ENCODE measurements at places on chromosomes 1 and 21. TPM values are rescaled to one million over a fixed set of nuclear protein-coding genes. Genes with fewer than 3 reads are reported as not detected.

DNA sequence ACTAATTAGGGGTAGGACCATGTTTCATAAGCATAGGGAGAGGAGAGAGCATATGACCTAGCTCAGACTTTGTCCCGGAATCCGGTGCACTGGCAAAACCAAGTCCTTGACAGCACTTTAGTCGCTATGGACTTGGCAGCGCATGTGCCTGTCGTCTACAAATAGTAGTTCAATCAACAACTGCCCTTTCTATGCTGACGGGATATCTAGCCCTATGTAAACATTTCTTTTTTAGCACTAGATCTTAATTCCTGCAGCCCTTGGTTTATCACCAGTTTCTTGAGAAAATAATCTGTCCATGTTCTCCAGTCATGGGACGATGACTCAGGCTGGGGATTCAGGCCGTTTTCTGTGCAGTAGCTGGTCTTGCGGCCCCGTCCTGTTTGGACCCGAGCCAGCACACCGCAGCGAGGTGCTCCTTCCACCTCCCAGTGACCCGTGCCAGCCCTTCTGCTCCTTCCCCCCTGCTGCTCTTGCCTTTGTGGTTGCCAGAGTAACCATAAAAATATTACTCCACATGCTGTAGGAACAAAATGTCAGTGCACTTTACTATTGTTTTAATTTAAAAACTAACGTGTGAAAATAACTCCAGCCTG is 8.6 kb upstream of the MT1HL1 start:
- DNase-seq, result peak; percentile 97

- DNase-seq, result peak; percentile 80
These were observed 1.0 kb downstream of the RNF220 start for GRCh38 chr1:44405798-44406736.

- DNase-seq, result no peak
These were observed 43.3 kb downstream of the IL23R start for GRCh38 chr1:67209521-67209920.

GRCh38 chr1:46689897-46690296 is 18.2 kb downstream of the TEX38 start:
- no peak for DNase-seq

DNA sequence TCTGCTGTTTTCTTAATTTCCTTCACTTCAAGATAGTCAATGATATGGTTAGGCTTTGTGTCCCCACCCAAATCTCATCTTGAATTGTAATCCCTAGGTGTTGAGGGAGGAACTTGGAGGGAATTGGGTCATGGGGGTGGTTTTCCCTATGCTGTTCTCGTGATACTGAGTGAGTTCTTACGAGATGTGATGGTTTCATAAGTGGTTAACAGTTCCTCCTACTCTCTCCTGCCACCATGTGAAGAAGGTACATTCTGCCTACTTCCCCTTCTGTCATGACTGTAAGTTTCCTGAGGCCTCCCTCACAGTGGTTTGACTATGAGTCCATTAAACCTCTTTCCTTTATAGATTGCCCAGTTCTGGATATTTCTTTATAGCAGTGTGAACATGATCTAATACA is 74.0 kb upstream of the SAMSN1 start:
- DNase-seq, result no peak

DNA sequence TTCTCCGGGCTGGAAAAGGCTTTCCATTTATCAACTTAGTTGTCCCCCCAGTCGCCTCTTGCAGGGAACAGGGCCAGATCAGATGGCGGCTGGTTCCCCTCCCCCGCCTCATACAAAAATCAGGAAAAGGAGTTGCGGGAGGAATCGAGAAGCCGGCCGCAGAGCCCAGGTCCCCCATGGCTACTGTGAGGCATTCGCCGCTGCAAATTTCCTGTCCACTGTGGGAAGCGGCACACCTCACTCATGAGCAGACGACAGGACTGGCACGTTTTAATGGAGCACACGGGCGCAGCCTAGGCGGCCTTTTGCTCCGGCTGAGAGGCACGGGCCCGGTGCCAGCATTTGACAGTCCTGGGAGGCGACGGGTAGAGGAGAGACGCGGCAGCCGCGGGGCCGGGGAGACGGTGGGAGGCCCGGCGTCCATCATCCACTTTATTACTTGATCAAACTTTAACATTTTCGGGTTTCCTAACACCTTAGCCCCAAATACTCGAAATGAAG is 1.1 kb downstream of the GNG4 start:
- no peak for DNase-seq

- DNase-seq, result no peak
These were observed 26.5 kb upstream of the SLC35A3 start for GRCh38 chr1:99943223-99943794.

DNA sequence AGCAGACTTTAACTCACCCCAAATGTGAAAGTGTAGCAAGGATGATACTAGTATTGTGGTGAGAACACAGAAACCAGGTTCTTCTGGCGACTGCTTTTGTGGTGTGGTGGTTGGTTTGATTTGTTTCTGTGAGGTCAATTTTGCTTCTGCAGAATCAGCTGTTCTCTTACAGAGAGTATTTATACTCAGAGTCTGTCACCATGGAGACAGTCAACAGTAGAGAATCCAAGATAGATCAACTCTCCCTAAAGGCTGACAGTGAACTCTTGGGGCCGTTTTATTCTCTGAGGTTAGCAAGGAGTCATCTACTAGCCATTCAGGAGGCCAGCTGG is at the start of gene CFAP107:
Gene CFAP107 (plus strand): TSS at position 209 of the 332 bp plus-strand sequence. CDS start 231 bp downstream, outside the sequence.
- no peak for DNase-seq

DNA sequence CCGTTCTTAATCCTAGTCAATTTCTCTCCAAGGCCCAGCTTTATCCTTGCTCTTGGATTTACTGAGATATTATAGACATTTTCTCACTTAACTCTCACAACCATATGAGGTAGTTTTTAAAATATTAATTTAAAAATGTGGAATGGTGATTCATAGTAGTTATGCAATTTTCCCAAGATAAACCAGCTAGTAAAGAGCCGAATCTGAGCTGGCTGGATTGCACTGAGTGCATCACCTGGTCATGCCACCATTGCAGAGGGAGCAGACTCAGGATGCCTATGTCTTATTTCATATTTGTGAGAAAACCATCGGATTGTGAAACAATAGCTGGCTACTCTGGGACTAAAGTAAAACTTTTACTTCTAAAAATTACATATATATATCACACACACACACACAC is 494.0 kb downstream of the KCNT2 start:
- peak; percentile 26 for DNase-seq

GRCh38 chr21:16241479-16241963 is 511.7 kb downstream of the USP25 start:
- DNase-seq, result no peak

DNA sequence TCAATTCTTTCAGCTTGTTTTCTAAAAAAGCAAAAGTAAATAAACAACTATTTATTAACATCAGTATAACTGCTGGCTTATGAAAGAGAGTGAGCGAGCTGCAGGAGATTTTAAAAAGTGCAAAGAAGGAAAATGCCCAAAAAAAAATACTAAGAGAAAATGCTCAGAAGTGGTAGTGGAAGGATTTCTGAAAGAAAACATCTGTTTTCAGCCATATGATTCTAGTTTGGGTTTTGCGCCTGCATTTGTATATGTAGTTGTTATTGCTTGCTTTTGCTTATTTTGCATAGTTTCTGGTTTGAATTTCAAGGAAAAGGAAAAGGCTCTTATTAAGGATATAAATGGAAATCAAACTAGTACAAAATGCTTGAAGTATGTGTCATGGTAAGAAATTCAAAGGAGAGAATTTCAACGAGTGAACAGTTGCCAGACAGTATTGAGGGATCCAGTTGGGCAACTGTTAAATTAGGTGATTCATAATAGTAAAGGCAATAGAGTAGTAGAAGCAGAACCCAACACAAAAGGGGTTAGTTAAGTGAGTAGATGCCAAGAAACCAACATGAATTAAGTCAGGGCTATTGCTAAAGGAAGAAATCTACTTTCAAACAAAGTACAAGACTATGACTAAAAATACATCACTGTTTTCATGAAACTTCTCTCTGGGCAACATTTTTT is 1.2 kb downstream of the GBP5 start:
- no peak for DNase-seq

DNA sequence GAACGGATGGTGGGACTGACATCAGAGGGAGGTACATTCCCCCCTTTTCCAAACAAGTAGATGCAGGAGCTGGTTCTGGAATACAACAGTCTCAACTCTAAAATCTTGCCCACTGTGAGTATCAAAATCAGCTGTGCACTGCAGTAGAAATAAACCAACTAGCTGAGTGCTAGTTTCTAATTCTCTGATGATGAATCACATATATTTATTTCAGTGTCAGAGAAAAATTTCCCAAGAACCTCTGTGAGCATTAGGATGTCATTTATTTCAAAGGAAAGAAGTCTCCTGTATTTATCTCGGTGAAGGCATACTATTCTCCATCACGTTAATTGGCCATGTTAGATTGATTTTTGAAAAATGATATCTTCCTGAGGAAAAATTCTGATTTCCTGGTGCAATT is 67.1 kb downstream of the LHX9 start:
- no peak for DNase-seq

DNA sequence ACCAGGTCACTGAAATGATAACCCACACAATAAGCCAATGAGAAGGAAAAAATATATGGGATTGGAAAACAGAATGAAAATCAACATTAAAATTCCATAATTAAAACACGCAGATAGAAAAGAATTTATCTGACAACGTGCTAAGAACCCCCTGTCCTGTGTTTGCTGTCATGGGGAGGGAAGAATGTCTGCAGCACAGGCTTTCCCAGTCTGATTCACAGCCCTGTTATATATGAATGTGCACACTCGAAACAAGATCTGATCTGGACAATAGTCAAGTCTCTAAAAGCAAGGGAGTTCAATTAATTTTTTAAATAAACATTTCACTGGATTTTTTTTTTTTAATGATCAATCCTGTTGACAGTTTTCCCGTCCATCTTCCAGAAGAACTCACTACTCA is 220.0 kb downstream of the RERE start:
- no peak for DNase-seq

GRCh38 chr1:184972315-184973055 is 1.8 kb downstream of the NIBAN1 start:
- no peak for DNase-seq

DNA sequence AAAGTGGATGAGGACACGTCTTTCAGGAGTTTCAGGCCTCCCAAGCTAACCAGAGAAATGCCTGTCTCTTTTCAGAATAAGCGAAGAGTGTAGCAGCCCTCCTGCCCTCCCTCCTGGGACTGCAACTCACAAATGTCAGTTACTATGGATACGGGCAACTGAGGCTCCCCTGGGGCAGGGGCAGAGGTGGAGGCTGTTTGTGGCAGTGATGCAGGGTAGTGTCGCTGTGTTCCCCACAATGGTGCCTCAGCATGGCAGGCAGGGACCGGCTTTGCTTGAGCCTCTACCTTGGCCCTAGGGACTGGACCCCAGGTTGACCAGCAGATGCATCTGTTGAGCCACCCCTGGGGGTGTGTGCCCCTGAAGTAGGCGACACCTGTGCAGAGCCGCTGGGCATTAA is 10.2 kb downstream of the NFASC start:
- no peak for DNase-seq

DNA sequence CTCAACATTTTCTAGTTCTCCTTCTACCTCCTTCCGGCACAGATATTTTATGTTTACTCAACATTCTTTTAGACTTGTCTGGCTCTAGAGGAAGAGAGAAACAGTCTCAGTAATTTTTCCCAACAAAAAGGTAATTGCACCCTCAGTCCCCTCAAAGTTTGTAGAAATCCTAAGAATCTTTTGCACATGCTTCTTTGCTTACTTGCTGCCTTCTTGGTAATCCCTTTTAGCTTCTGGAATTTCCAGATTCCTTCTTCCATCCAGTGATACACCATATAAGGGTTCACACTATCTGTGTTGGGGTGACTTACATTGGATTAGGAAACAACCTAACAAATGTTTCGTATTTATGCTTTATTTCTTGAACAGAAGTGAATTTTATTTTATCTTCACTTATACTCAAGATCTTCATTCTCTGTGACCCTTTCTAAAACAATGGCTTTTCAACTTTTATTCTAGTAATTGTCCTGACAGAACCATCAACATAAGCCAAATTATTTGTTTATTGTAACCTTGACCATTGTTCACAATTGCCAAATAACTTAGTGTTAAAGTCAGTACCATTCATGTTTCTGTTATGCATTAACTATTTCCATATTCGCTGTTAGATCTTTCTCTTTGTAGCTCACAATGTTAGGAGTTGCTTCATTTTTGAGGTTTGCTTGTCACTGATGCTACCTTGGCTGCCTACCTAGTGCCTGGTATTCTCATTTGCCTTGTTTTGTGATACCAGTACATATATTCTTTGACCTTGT is 238.1 kb downstream of the HMCN1 start:
- no peak for DNase-seq

DNA sequence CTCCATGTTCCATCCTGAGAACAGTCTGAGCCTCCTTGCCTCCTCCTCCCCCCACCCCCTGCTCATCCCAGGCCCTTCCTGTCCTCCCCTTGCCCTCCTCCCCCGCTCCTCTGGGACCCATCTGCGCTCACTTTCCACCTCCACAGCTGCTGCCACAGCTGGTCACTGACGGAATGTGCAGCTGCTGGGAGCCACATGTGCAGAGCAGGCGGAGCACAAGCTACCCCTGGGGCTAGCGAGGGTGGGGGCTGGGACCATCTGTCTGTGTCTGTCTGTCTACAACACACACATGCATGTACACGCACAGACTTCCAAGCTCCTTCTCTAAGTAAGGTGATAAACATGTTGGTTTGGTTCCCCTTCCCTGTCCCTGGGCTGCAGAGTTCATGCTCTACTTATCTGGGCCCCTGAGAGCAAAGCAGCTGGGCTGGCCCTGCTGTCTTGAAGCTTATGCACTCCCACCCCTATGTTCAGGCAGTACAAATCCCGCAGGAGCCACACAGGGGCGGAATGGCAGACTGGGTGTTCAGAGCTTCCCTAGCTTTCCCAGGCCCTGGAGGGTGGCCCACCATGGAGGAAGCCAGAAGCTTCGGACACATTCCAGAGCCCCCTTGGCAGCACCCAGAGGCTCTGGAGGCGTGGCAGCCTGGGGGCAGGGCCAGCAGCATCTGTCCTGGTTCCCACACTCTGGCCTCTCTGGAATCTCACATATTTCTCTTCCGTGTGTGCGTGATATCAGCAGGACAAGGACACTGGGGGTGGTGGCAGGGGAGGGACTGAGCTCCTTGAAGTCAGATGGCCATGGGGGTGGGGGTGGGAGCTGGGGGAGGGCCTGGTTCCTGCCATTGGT is 7.0 kb upstream of the HEYL start:
- DNase-seq, result peak; percentile 80

GRCh38 chr1:36497207-36497606 is 14.5 kb upstream of the CSF3R start:
- DNase-seq, result no peak

GRCh38 chr1:184743062-184743756 is 11.4 kb downstream of the EDEM3 start:
- DNase-seq, result no peak

DNA sequence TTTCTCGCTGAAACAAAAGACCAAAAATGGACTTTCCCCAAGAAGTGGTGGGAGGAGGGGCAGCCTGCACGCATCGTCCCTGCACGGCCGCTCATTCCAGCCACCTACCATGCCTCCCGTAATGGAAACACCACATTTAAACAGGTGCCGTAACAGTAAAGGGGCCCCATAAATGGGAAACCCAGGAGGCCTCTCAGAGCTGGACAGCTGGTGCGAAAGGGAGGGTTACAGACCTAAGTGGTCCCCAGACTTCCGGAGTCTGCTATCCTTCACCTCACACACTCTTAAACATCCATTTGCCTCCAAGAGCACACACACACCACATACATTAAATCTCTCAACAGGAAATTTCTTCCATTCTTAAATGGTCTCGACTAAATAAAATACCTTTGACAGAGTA is 120.7 kb upstream of the SOD1 start:
- no peak for DNase-seq

Gene METTL18
- total RNA-seq, result 4.7 TPM

Gene DNALI1
- 6.2 TPM for total RNA-seq

Gene CD1D
- 3.3 TPM for total RNA-seq

Gene NUDT4B
- total RNA-seq, result 1.2 TPM

Gene PADI4
- total RNA-seq, result 1.7 TPM

Gene CFHR2
- not detected for total RNA-seq

Gene SH2D1B
- 0.45 TPM for total RNA-seq

Gene AMY1A
- not detected for total RNA-seq

Gene CTSK
- 50.0 TPM for total RNA-seq
